Eye (tissue), 1 donor: ENCODE measurements at places on chromosomes 4 and X.

DNA sequence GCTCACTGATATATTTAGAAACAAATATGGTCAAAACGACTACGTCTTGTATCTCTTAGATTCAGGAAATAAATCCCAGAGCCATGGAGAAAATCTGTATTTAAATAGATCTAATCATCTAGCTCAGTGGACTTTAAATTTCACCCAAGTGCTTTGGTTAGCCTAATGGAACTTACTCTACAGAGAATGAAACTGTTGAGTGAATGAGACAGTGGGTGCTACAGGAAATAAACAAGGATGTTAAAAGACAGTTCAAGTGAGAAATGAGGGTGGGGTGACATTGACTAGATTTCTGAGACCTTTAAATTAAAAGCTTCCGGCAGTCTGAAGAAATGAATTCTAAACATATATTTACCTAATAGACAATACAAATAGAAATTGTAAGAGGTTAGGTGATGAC is 2197.0 kb downstream of the ARAP2 start:
- no peak for DNase-seq

- DNase-seq: peak; percentile 22
Observed at GRCh38 chr4:119190354-119190753, 22.2 kb upstream of the USP53 start.

- peak; percentile 54 for DNase-seq
Observed at GRCh38 chr4:102168580-102168979, 176.7 kb downstream of the SLC39A8 start.

DNA sequence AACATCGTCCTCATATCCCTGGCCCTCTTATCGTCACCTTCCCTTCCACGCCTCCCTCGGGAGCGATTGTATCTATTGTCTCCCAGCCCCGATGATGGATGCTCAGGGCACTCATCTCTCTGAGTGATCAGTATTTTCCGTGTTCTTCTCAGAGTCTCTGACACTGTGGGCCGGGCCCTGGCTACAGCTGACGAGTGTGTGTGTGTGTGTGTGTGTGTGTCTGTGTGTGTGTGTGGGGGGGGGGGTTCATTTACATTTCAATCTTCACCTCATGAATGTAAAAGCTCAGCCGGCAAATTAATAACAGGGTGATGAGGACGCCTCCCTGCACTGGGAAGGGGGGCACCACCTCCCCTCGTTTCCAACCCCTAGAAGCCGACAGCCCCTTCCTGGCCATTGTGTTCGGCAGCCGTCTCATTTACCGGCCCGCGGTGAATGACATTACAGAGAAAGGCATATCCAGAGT is 159.5 kb downstream of the SHOX start:
- peak; percentile 62 for DNase-seq

- no peak for DNase-seq
Observed at GRCh38 chrX:40374486-40374885, 206.3 kb upstream of the ATP6AP2 start.

DNA sequence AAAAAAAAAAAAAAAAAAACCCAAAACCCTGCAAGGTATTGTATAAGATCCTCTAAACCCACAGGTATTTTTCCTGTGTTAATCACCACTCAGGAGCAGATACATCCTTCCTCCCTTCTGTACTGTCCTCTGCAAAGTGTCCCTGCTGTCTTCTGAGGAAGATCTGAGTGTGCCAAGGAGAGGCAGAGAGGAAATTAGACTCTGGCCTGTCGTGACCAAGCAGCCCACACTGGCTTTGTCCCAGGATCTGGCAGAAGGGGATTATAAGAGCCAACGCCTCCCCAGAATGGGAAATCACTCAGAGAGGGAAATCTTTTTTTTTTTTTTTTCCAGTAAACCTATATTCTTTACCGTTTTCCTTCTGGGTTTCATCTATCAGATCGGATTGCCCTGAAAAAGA is 39.6 kb downstream of the PTCHD1 start:
- no peak for DNase-seq

DNA sequence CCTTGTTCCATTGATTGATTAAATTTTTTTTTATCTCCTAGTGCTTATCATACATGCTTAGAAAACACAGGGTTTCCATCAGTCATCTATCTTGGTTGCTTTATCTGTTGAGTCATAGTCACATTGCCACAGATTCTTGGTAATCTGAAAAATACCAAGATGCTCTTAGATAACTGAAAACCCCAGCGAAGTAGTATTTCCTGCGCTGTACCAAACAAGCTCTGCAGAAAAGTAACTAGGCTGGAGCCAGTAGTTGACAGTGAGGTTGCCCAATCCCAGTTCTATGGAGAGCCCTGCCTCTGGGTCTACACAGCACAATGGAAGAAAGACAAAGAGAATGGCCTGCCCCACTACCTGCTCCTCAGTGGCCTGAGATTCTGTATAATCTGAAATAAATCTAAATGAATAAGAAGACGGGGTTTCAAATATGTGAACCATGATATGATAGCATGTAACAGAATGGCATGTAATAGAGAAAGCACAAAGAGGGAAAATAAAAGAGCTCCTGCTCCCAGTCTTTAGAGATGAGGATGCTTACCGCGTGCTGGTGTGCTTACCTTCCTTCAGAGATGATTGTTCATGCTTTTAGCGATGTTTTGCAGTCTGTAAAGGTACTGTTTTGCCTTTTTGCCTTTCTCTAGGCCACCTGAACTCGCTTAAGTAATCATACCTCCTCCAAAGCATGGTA is 55.3 kb upstream of the RAPGEF2 start:
- no peak for DNase-seq

DNA sequence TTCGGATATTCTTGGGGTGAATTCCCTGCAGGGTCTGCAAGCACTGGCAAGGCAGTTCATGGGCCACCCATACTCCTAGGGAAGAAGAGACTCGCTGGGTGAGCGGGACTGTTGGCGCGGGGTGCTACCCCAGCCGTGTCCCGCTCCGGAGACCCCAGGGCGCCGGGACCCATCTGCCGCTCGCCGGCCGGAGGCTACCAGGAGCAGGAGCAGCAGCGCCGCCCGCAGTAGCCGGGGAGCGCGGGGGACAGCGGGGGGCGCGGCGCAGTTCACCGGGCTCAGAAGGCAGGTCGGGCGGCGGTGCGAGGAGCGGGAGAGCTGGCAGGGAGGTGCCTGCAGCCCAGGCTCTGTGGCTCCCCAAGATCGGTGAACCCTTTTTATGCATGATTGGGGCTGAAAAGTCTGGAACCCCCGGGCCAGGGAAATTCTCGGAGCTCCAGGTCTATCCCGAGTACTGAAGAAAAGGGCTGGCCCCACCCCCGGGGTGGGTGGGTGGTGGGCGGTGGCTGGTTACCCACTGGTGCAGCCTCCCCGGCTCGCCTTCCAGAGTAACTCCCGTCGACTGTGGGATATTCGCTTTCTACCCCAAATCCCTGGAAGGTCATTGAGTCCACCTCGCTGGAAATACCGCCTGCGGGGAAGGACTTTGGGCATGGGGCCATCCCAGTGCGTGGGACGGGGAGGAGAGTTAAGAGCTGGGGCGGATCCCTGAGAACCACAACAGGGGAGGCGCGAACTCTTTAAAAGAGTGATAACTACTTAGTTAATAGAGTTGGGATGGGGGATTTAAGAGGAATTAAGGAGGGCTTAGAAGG is 37.6 kb downstream of the PF4 start:
- DNase-seq: peak; percentile 64

DNA sequence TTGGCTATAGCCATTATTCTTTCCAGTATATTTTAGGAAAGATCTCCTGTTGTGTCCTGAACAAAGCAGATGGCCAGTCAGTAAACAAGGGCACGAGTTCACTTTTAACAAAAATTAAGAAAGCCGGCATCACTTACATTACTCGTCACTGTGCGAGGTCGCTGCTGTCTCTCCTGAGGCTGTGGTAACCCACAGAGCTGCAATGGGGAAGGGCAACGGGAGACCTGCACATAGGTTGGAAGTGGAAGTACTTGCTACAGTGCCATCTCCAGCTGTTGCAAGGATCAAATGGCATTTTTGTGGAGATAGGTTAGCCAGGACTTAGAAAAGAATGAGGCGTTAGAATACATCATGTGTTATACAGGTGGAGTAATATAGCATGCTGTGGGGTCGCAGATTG is 132.2 kb downstream of the KLHL8 start:
- no peak for DNase-seq

DNA sequence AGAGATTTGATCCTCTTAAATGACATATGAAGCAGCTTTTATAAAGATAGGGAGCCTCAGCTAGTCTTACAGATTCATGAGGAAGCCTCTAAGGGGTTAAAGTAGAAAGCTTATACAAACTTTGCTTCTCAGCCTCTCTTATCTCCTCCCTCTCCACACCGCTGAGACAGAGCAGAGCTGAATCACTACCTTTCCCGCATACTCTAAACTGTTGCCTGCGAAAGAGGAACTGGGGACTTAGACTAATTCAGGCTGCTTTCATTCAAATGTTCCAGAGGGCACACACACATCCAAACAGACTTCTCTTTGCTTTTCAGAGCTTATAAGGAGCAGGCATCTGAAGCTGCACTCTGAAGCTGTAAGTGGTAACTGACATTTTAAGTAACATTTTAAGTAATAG is at the start of gene SERTM2:
Gene SERTM2 (plus strand): TSS at position 169 of the 400 bp plus-strand sequence. CDS start 7,213 bp downstream, outside the sequence.
- DNase-seq: no peak

DNA sequence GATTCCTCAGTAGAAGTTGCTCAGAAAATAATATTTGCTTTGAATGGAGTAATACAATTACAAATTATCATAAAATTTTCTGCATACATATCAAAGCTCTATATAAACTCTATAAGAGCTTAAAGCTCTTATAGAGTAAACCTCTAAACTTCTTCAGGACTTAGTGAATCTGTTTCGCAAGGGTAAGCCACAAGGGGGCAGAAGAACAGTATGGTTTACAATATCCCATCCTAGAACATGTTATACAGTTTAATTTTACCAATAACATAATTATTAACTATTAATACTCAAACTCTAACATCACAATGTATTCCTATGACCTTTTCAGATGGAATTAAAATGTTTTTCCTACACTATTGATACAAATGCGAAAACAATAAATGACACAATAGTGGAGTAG is 33.8 kb upstream of the SPANXN1 start:
- peak; percentile 38 for DNase-seq

DNA sequence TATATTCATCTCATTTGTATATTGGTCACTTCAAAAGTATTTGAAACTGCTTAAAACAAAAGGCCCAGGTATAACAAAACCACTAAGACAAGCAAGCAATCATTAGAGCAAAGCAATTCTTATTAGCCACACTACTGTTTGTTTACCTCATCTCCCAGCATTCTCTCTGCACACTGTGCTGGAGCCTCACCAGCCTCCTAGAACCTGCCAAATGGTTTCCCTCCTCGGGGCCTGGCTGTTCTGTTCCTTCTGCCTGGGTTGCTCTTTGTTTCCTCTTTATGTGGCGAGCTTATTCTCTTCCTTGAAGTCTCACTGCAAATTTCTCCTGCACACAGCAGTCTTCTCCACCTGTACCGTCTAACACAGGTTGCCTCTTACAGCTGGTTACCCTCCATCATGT is 67.5 kb upstream of the MND1 start:
- no peak for DNase-seq

- DNase-seq: no peak
Observed at GRCh38 chr4:141099326-141099725, 33.9 kb downstream of the RNF150 start.
